Ammon's horn (tissue), 1 donor: ENCODE measurements at places on chromosomes 7 and 10.

GRCh38 chr7:127961786-127962453 is 69.3 kb downstream of the LRRC4 start:
- no peak for DNase-seq

GRCh38 chr10:34280599-34281374 is 534.3 kb downstream of the PARD3 start:
- DNase-seq, result peak; percentile 12

GRCh38 chr7:2876031-2876731 is 32.1 kb upstream of the GNA12 start:
- DNase-seq, result peak; percentile 60

- no peak for DNase-seq
Measured at GRCh38 chr10:109405338-109405737, 518.0 kb downstream of the XPNPEP1 start.

DNA sequence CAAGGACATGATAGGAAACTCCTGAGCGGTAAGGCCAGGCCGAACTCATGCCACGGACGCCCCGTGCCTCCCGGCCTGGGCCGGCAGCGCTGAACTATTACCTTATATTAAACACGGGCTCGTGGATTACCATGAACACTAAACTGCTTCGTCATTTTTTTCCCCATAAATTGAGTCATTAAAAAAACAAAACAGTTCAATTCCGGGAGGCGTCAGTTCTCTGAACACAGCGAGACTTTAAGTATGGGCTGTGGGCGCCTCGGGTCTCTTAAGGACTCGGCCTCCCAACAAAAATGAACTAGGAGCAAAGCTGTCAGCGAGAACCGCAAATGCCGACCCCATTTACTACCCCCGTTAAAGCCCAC is 519 bp downstream of the PITRM1 start:
- DNase-seq, result no peak
